Activated B cell treated with CpG ODN at 0.5 μM for 24 hours (primary cell): ENCODE measurements at places on chromosomes 3 and 15. TPM values are rescaled to one million over a fixed set of nuclear protein-coding genes. Genes with fewer than 3 reads are reported as not detected.

GRCh38 chr3:33789183-33789954 is 9.1 kb upstream of the PDCD6IP start:
- no peak overlapping the region for H3K27ac ChIP-seq
- no peak for DNase-seq
- no peaks in the 10 kb centered on the region for H3K36me3 ChIP-seq
- no peaks in the 10 kb centered on the region for H3K27me3 ChIP-seq
- no peak overlapping the region for H3K4me3 ChIP-seq

- no peak overlapping the region for H3K4me3 ChIP-seq
- H3K27me3 ChIP-seq = no peaks in the 10 kb centered on the region
- H3K27ac ChIP-seq = no peak overlapping the region
- H3K36me3 ChIP-seq = no peaks in the 10 kb centered on the region
- DNase-seq = no peak
These were observed 468.7 kb downstream of the PDCD6IP start for GRCh38 chr3:34267088-34267487.

HES1 gene
- total RNA-seq = 5.0 and 5.9 TPM in 2 replicates

- no peaks in the 10 kb centered on the region for H3K4me1 ChIP-seq
- H3K4me3 ChIP-seq = no peak overlapping the region
- H3K27me3 ChIP-seq = peaks cover 15% of the 10 kb centered on the region
- no peaks in the 10 kb centered on the region for H3K36me3 ChIP-seq
These were observed 6.9 kb downstream of the MUC13 start for GRCh38 chr3:124927574-124928045.

AP4E1 gene
- 11.1 and 13.4 TPM in 2 replicates for total RNA-seq

- no peak overlapping the region for H3K4me3 ChIP-seq
- no peak for DNase-seq
- no peak overlapping the region for H3K27ac ChIP-seq
- no peaks in the 10 kb centered on the region for H3K36me3 ChIP-seq
- no peaks in the 10 kb centered on the region for H3K4me1 ChIP-seq
These were observed 323.2 kb upstream of the TPM1 start for GRCh38 chr15:62719316-62719715.

WDR6 gene
- 205 and 250 TPM in 2 replicates for total RNA-seq

GRCh38 chr3:128435058-128435457 is 31.6 kb downstream of the DNAJB8 start:
- H3K4me1 ChIP-seq = peaks cover 7% of the 10 kb centered on the region
- no peak overlapping the region for H3K27ac ChIP-seq
- no peak for DNase-seq
- no peak overlapping the region for H3K4me3 ChIP-seq
- H3K27me3 ChIP-seq = peaks cover 55% of the 10 kb centered on the region
- no peaks in the 10 kb centered on the region for H3K36me3 ChIP-seq

GRM2 gene
- total RNA-seq = 0.58 and 1.4 TPM in 2 replicates

GRCh38 chr3:23052208-23052607 is 150.9 kb upstream of the UBE2E2 start:
- peaks cover 4% of the 10 kb centered on the region for H3K4me1 ChIP-seq
- no peaks in the 10 kb centered on the region for H3K27me3 ChIP-seq
- peaks cover 2% of the 10 kb centered on the region for H3K36me3 ChIP-seq
- no peak overlapping the region for H3K4me3 ChIP-seq

GRCh38 chr3:20575146-20575545 is 389.1 kb upstream of the SGO1 start:
- H3K27me3 ChIP-seq = no peaks in the 10 kb centered on the region
- no peaks in the 10 kb centered on the region for H3K4me1 ChIP-seq
- H3K36me3 ChIP-seq = no peaks in the 10 kb centered on the region

DNA sequence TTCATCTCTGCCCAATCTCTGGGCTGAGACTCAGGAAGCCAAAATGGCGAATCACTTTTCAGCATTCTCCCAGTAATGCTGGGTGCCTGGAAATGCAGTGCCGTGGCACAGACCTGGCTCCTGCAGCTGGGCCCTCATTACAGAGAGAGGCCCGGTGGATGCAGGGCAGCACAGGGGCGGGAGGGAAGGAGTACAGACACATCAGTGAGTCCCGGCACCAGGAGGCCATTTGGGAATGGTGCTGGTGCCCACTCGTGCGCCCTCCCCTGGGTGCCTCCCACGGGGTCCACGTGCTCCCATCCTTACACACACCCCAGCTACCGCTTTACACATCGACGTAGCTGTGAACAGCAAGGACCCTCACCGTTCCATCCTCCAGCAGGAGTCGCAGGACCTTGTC is 13.2 kb downstream of the MYO5C start:
- no peak overlapping the region for H3K4me3 ChIP-seq
- no peaks in the 10 kb centered on the region for H3K27me3 ChIP-seq
- no peak overlapping the region for H3K27ac ChIP-seq
- no peaks in the 10 kb centered on the region for H3K36me3 ChIP-seq

LINGO1 gene
- total RNA-seq = not detected in 2 replicates

GP5 gene
- total RNA-seq = 0.18 and 0.22 TPM in 2 replicates

ADPGK gene
- total RNA-seq = 77.7 and 99.8 TPM in 2 replicates

GRCh38 chr3:32147933-32148332 is 41.5 kb downstream of the GPD1L start:
- H3K27me3 ChIP-seq = no peaks in the 10 kb centered on the region
- no peak overlapping the region for H3K4me3 ChIP-seq
- H3K4me1 ChIP-seq = peaks cover 25% of the 10 kb centered on the region
- no peak for DNase-seq

DNA sequence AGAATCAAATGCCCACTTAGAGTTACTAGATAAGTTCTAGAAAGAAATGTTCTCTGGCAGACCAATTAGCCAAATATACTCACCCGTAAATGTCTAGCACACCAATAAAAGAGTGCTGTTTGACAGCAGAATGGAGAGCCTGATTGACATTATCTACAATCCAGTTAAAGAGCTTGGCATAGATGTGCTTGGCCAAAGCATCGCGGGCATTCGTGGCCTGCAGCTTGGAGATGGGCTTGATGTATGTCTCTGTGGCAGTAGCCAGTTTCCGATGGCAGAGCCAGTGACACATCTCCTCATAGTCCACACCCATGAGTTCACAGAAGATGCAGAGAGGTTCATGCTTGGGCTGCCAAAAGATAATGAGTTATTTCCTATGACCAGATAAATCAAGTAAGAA is 101.5 kb upstream of the MYO5C start:
- H3K4me3 ChIP-seq = no peak overlapping the region
- peaks cover 65% of the 10 kb centered on the region for H3K36me3 ChIP-seq
- H3K27me3 ChIP-seq = no peaks in the 10 kb centered on the region

FURIN gene
- total RNA-seq = 46.5 and 46.6 TPM in 2 replicates

DNA sequence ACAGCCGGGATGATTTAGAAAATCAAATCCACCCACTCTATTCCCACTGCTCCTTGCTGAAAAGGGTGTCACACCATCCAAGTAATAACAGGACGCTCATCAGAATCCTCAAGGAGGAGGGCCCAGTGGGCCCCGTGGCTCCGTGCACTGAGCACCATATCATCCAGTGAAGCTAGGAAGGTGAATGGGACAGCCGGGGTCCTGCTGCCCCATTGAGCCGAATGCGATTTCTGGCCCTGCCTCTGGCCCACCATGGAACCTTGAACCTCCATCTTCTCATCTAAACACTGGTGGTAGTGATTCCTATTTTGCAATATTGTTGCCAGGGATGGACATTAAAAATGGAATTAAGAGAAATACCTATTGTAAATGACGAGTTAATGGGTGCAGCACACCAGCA is 99.1 kb upstream of the SLC6A11 start:
- H3K27me3 ChIP-seq = peaks cover 16% of the 10 kb centered on the region
- H3K4me3 ChIP-seq = no peak overlapping the region
- no peak overlapping the region for H3K27ac ChIP-seq
- DNase-seq = no peak
